ENCODE measurements at places on chromosomes 11 and 22.

DNA sequence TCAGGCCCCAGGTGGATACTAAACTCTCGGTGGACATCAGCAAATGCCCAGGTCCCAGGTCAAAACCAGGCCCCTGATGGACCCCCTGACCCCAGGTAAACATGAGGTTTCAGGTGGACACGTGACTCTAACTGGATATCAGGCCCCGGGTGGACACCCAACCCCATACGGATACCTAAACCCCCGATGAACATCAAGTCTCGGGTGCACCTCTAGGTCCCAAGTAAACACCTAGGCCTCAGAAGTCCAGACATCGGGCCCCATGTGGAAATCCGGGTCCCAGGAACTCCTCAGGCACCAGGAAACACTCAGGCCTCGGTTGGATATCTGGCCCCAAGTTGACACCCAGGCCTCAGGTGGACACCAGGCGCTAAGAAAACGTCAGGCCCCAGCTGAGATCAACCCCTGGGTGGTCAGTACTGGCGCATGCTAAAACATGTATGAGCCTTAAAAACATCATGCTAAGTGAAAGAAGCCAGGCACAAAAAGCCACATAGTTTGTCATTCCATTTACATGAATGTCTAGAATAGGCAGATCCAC is 54.4 kb upstream of the SEPTIN5 start:
- DNase-seq, result no peak

- no peak for DNase-seq
These were observed 29.5 kb upstream of the FAM181B start for GRCh38 chr11:82763167-82763566.

- peak; percentile 74 for DNase-seq
These were observed 5.6 kb upstream of the CARNS1 start for GRCh38 chr11:67409781-67410368.

DNA sequence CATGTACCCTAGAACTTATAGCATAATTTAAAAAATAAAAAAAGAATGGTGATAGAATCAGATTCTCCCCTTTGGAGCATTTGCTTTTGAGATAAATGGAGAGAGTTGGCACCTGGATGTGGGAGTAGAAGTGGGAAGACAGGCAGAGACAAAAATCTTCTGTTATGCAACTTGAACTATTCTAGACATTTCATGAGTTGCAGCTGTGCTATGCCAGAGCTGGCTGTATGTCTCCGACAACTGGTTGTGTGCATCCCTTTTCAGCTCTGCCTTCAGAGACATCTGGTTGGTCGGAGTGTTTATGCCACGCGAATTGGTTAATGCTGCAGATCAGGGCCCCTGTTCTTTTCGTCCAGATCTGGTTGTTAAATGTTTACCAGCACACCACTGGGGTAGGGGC is 161.3 kb downstream of the JRKL start:
- DNase-seq, result no peak

GRCh38 chr11:17867341-17867740 is 132.8 kb downstream of the KCNC1 start:
- no peak for DNase-seq

DNA sequence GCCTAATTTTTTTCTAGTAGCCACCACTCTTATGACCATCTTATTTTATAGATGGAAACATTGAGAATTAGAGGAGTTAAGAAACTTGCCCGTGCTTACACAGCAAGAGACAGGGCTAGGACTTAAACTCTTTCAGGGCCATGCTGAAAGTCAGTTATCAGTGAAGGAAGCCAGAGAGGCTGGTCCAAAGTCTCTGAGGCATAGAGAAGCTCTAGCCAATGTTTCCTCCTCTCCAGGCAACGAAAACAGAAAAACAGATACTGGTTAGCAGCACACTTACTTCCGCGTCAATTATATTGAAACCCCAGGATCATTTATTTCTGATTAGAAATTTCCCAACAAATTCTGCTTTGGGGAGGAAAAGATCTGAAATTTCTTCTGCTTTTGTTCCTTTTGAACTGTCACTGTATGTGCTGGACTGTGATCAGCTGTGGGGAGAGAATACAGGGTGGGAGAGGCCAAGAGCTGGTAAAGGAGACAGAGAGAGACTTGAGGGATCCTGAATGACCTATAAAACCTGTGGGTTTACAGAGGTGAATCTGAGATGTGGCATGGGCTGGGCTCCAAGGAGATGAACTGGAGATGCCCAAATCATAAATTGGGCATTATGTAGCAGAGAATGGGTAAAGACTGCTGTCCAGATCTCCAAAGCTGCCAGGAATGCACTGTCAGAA is 37.5 kb upstream of the CAPRIN1 start:
- no peak for DNase-seq

DNA sequence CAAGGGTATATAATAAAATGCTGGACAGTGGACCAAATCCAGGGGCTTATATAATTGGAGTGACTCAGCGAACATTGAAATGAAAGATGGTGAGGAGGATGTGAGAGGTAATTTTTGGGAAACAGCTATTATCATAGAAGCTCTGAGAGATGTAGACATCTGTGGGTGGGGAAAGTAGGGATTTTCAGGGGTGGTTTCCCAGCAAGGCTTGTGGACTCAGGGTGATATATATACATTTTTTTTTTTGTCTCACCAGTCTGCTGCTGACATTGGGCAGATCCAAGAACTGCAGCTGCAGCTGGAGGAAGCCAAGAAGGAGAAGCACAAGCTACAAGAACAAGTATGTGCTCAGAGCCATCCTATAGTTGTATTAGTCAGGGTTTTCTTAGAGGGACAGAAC is 208.1 kb downstream of the MYO18B start:
- no peak for DNase-seq

DNA sequence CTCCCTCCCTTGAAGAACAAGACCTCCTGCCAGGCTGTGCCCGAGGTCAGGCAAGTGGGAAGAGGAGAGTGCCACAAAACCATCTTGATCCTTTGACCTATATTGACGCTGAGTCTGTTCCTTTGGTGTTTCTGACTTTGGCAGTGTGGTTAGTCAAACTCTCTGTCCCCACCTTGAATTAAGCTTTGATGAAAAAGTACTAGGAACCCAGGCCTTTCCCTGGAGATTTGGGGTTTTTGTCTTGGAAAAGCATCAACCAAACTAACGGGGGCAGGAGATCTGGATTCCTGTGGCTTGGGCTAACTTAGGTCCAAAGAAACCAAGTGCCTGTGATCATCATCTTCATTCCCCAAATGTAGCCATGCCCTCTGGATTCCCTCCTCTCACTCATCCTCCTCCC is 40.4 kb downstream of the ARFGAP2 start:
- DNase-seq, result no peak

GRCh38 chr11:26287067-26287518 is 44.8 kb upstream of the ANO3 start:
- DNase-seq, result no peak

DNA sequence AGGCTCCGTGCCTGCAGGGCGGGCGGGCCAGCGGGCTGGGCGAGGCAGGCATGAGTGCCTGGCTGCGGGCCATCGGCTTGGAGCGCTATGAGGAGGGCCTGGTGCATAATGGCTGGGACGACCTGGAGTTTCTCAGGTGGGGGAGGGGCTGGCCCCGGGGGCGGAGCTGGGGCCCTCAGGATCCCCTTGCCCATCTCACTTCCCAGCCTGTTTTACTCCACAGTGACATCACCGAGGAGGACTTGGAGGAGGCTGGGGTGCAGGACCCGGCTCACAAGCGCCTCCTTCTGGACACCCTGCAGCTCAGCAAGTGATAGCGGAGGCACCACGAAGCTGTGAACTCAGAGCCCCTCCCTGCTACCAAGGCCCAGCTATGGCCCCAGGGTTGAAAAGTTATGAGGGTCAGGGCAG is 5.9 kb downstream of the PHOX2A start:
- DNase-seq, result no peak

DNA sequence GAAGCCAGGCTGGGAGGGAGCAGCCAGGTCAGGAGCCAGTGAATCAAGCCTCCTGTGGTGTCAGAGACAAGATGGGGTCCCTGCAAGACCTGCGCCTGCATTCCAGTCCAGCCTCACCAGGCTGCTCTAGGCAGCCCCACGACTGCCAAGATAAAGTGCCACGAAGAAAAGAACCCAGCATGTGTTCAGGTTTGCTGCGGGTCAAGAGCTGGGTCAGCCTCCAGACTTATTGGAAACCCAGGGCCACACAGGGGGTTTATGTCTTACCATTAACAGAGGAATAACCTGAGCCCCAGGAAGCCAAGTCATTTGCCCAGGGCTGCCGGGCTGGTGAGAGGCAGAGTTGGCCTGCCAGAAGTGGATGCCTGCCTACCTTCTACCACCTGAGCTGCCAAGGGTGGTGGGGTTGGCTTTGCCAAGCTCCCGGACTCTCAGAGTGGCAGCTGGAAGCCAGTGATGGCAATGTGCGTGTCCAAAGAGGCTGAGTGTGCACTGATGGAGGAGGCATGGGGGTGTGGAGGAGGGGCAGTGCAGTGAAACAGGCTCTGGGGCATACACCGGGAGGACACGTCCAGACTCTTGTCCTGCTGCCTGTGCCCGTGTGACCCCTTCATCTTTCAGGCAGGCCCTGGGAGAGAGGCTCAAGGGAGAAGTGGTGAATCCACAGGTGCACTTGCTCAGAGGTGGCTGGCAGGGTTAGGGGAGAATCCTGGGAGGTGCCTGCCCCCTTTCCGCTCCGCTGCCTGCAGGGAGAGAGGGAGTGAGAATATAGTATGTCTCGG is 1.7 kb downstream of the RASD2 start:
- DNase-seq, result no peak

GRCh38 chr11:27443227-27443626 is 29.4 kb downstream of the LGR4 start:
- no peak for DNase-seq

GRCh38 chr11:125300791-125301218 is 136.3 kb downstream of the PKNOX2 start:
- DNase-seq, result no peak

GRCh38 chr11:46376258-46377050 is 5.0 kb upstream of the MDK start:
- DNase-seq, result no peak

DNA sequence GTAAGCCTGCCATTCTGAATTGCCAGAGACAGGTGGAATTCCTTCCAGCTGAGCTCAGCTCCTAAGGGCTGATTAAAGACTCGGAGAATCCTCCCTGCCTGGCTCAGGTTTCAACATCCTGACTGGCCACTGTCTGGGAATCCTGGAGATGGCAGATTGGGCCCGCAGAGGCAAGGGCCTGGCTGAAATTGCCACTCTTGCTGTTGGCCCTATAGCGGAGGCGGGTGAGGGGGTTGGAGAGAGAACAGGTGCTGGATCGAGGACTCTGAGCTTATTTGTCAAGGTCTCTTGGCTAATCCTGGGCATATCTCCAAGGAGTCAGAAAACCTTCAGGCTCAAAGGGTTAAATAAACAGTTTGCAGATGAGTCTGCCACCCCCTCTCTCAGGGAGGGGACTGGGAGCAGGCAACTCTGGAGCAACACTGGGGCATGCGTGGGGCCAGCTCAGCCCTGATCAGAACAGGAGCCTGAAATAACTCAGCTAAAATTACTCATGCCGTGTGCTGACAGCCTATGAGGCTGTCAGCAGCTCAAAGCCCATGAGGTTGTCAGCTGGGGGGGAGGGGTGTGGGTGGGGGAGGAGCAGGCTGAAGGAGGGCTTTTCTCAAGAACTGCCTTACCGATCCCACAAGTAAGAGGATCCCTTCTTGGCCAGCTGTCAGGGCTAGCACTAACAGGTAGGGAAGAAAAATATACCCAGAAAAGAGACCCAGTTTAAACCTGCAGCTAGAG is 14.7 kb upstream of the MFRP start:
- DNase-seq, result no peak

DNA sequence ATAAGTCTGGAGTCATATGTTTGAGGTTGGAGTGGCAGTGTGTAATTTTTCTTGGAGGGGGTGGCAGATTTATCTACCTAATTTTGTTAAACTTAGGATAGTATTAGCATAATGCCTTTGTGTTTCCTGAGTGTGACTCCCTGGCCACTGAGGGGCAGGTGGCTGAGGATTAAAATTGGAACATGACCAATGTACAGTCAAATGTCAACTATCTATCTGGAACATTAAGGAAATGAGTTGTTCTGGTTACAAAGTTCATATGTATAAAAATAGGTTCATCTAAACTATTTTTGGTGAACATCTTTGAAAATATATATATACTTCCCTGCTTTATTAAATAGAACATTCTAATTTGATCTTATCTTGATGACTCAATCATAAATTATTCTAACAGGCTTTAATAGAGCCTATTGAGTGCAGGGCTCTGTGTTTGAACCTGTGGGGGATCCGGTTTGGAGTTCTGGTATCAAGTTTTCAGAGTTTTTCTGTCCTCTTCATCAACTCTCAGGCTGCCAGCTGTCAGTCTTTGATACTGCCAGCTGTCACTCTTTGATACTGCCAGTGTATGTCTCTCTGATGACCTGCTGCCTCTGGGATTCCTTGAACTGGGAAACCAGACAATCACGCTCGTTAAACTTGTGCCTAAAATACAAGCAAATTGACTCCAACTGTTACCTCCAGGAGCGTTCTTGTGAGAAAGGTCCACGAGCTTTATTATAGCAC is 309.6 kb downstream of the METTL15 start:
- no peak for DNase-seq

GRCh38 chr11:16177688-16178087 is 178.7 kb downstream of the SOX6 start:
- DNase-seq, result no peak

GRCh38 chr11:36699271-36699670 is 101.2 kb upstream of the RAG2 start:
- no peak for DNase-seq

DNA sequence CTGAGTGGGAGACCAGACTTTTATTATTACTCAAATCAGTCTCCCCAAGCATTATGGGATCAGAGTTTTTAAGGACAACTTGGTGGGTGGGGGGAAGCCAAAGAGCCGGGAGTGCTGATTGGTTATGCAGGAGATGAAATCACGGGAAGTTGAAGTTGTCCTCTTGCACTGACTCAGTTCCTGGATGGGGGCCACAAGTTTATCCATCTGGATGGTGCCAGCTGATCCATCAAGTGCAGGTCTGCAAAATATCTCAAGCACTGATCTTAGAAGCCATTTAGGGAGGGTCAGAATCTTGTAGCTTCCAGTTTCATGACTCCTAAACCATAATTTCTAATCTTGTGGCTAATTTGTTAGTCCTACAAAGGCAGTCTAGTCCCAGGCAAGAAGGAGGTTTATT is 53.5 kb upstream of the LMO1 start:
- DNase-seq, result no peak

DNA sequence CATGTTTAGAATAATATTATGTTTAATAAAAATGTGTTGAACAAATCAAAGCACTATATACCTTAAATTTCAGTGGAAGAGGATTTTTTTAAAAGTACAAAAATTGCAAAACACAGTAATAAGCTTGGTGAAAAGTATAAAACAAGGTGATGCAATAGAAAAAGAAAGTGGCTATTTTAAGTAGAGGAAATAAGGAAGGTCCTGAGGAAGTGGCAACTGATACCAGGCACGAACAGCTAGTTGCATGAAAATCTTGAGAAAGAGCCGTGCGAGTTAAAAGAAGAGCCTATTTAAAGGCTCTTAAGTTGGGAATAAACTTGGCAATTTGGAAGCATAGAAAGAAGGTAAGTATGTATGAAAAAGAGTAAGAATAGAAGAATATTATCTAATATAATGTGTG is 1679.3 kb downstream of the LRRC4C start:
- no peak for DNase-seq

All from NCI-H1930 (cell line).